Mesothelial cell of epicardium (in vitro differentiated cells): ENCODE measurements at places on chromosomes 7 and 10. TPM values are rescaled to one million over a fixed set of nuclear protein-coding genes. Genes with fewer than 3 reads are reported as not detected.

Gene TSPAN33
- 6.4 to 7.4 TPM (median 7.0 TPM) in 3 replicates for total RNA-seq

Gene AGFG2
- 7.7 to 9.1 TPM (median 8.3 TPM) in 3 replicates for total RNA-seq

Gene LEP
- not detected in 3 replicates for total RNA-seq

Gene ATP6V0A4
- total RNA-seq: 0.56 to 0.73 TPM in 2 of 3 replicates, not detected in the other

Gene HMX2
- not detected in 3 replicates for total RNA-seq

Gene FKBP6
- not detected in 3 replicates for total RNA-seq

Gene TPK1
- 3.3 to 3.9 TPM (median 3.4 TPM) in 3 replicates for total RNA-seq

Gene FIGNL1
- total RNA-seq: 24.7 to 26.7 TPM (median 25.4 TPM) in 3 replicates

Gene TMEM184A
- 4.3 to 5.0 TPM (median 5.0 TPM) in 3 replicates for total RNA-seq

Gene FZD1
- total RNA-seq: 15.3 to 15.4 TPM (median 15.3 TPM) in 3 replicates

Gene FLNC
- total RNA-seq: 176 to 188 TPM (median 184 TPM) in 3 replicates

Gene ATP6V1F
- 122 to 123 TPM (median 122 TPM) in 3 replicates for total RNA-seq

GRCh38 chr10:108352771-108353170 lies 1188.3 kb upstream of the SORCS1 start:
- no peak for DNase-seq

- DNase-seq: no peak
These were observed 98.4 kb downstream of the SNX10 start for GRCh38 chr7:26390016-26390415.

GRCh38 chr7:116142850-116143249 lies 67.5 kb upstream of the TES start:
- no peak for DNase-seq

DNA sequence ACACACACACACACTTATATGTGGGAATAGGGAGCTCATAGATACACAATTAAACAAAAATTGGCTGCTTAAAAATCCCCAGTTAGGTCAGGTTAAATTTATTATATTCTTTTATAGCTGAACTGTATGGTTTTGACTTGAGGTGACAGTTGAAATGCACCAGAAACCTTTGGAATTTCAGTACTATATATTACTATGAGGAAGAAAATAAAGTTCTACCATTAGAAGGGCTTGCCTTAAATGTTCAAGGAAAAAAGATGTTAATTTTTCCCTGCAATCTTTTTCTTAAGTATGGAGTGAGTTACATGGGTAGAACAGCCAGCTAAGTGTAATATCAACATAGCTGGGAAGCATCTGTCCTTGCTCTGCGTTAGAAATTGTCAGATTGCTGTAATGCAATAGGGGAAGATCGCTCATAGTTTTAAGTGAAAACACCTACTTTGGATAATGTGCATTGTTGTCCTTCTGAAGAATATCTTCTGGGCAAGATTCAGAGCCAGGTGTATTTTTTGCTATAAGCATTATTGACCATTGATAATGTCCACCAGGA lies 415.8 kb upstream of the MKI67 start:
- DNase-seq: no peak

GRCh38 chr10:13883636-13884444 lies 297.1 kb downstream of the PRPF18 start:
- no peak for DNase-seq

GRCh38 chr7:23373151-23374004 lies 74.2 kb downstream of the MALSU1 start:
- no peak for DNase-seq

GRCh38 chr10:49168171-49168540 lies 20.0 kb downstream of the TMEM273 start:
- DNase-seq: no peak

GRCh38 chr7:101121991-101122932 lies 4.6 kb upstream of the SERPINE1 start:
- DNase-seq: peak; percentile 70

- peak; percentile 87 for DNase-seq
These were observed 30.3 kb upstream of the GARS1 start for GRCh38 chr7:30564243-30564892.

DNA sequence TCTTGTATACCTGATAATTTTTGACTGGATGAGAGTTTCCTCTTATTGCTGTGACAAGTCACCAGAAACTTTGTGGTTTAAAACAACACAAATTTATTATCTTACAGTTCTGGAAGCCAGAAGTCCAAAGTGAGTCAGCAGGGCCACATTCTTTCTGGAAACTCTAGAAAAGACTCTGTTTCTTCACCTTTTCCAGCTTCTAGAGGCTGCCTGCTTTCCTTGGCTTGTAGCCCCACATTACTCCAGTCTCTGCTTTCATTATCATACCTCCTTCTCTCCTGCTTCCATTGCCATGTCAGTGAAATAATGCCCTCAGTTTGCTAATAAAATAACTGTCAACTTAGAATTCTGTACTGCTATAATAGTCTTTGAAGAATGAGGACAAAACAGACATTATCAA lies 65.3 kb downstream of the VCL start:
- no peak for DNase-seq

GRCh38 chr7:112202816-112203215 lies 3.4 kb downstream of the DOCK4 start:
- no peak for DNase-seq

DNA sequence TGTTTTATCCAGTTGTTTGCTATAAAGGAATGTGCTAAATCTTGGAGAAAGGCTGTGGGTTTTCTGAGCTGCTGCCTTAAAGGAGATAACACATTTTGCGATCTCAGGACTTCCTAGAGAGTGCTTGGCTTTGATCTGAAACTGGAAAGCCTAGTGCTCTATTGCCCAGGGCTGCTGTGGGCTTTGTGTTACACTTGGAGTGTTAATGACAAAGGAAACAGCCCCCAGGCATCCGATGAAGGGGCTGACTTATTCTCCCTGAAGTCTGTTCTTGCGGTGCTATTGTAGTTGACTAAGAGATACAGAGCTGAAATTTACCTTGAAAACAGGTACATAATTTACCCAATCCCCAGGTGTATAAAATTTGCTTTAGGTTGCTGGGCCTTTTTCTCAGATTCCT lies 74.5 kb downstream of the SND1 start:
- no peak for DNase-seq

GRCh38 chr10:89425000-89425399 lies 10.6 kb downstream of the IFIT5 start:
- no peak for DNase-seq

- DNase-seq: no peak
These were observed 45.2 kb upstream of the SPOCK2 start for GRCh38 chr10:72133517-72133916.

DNA sequence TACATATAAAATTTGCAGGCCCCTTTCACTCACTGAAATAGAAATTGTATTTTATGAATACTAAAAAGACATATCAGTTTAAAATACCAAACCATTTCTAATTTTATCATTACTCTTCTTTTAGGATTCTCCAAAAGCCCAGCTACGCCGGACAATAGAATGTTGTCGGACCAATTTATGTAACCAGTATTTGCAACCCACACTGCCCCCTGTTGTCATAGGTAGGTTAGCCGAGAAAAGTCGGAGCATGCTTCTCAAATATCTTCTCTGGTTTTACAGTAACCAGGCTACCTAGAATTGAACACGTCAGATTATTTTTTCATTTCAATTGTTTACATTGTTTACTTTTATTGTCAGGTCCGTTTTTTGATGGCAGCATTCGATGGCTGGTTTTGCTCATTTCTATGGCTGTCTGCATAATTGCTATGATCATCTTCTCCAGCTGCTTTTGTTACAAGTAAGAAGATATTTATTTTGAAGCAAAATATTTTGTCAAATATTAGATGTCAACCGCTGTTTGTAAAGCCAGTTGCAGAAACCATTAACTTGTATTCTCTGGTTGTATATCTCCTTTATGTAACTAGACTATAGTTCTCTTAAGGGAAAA lies 57.6 kb downstream of the MMRN2 start:
- no peak for DNase-seq

- DNase-seq: no peak
These were observed 742.5 kb downstream of the NXPH1 start for GRCh38 chr7:9175871-9176270.

DNA sequence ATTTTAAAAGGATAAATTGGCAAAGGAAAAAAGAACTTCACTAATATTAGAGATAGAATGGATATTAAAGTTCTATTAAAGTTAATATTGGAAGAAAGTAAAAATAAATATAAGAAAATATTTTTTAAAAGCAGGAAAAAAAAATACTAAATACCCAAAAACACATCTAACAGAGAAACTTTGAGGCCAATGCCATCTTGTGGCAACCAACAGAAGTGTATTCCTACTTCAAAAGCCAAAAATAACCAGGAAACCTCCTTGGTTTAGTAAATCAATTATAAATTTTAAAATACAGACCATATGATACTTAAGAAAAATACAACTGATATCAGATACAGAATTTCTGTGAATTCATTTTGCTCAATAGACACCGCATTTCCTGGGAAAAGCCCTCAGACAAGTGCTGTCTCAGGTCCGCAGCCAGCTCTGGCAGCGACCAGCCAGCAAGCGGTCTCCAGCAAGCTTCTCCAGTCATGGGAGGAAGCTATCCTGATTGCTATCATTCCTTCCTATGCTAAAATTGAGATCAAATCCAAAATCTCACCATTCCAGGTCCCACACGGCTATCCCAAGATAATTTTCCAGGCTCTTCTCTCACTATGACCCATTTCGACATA lies 65.3 kb downstream of the LMBR1 start:
- DNase-seq: no peak
